NCI-H2081 treated with DMSO at 0.1 percent for 48 hours (cell line): ENCODE measurements at places on chromosomes 7 and 10.

DNA sequence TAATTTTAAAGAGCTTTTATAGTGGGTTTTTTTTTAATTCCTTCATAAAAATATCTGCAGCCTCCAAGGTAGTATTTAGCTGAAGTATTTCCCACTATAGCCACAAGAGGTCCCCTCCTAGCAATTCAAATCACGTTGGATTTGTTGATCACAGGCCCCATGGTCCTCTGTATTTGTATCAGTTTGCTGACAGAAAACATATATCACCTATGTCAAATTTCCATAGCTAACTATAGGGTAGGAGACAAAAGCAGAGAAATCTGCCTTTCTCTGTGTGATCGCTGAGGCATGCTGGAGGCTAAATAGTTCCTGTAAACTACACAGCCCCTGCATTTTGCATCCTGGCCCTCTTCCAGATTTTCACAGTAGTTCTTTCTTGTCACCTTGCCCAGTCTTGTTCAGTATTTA is 1.7 kb upstream of the CTNNA3 start:
- DNase-seq, result peak; percentile 54

- no peak for DNase-seq
Measured at GRCh38 chr7:31910191-31910590, 160.0 kb downstream of the PDE1C start.

DNA sequence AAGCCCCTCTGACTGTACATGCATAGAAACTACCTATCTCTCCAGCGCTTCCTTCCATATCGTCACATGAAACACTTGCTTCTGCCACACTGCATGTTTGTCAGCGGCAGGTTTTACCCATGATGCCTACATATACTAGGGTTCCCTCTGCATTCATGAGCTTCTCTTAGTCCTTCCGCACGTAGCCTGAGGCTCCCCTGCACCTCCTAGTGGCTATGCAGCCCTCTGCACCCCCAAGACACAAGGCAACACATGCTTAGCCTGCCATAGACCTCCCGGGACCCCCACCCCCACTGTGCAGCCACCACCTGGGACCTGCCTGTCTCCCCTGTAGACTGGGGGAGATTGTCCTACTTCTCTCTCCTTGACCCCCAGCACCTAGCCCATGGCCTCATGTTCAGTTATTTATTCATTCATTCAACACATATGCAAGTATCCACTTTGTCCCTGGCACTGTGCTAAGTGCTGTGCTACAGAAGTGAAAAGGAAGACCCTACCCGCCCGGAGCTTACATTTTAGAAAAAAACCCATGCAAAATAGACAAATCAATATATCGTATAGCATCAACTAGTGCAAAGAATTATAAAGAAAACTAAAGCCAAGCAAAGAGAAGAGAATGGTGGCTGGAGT is 23.5 kb downstream of the TMEM273 start:
- no peak for DNase-seq

GRCh38 chr7:30062587-30062986 is 34.4 kb downstream of the PLEKHA8 start:
- DNase-seq, result no peak

DNA sequence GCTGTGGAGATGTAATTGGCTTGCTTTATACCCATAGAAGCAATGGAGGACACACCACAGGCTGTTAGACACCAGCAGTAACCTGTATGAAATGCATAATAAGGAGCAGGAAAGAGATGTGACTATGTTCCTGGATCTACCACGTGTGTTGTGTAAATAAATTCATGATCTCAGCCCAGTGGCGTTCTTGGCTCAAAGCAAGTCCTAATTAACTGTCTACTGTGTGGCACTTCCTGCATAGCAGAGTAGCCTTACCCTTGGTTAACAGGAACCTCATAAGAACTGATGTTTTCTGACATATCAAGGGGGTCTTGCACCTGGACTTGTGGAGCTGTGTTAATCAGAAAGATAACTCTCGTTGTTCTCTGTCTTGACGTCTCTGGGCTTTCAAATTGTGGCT is 25.7 kb upstream of the FAM180A start:
- DNase-seq, result peak; percentile 95

GRCh38 chr7:157096286-157097055 is 42.3 kb upstream of the UBE3C start:
- no peak for DNase-seq

- no peak for DNase-seq
Measured at GRCh38 chr10:104516986-104517385, 124.1 kb upstream of the SORCS3 start.

DNA sequence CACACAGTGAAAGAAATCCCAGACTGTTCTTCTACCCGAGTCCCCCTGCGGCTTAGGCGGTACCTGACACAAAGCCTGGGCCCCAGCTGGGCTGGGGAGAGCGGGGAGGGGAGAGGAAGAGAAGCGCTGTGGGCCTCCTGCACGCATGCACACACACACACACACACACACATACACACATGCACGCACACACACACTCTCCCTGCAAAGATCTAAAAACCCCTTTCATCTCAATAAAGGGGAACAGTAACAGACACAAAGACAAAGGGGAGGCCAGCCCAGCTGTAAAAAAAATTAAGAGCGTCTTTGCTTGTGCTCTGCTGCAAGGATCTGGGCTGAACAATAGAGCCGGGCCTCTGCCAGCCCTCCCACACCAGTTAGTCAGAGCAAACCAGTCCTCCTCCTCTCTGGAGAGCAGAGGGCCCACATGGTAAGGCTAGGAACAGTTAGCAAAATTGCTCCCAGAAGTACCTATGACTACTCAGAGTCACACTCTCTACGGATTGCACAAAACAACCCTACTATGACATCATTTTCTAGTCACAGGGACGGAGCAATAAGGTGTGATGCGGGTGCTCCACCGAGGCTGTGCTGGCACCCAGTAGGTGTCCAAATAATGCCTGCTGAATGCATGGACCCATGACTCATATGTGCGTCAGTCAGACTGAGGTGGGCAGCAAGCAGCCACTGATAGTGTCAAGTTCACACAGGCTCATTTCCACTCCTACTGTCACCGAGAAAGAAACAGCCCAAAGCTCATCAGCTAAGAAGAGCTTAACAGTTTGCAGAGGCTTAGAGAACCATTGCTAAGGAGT is 9.2 kb downstream of the ITPRIP start:
- no peak for DNase-seq

GRCh38 chr10:4587466-4587865 is 238.5 kb upstream of the AKR1E2 start:
- DNase-seq, result no peak

DNA sequence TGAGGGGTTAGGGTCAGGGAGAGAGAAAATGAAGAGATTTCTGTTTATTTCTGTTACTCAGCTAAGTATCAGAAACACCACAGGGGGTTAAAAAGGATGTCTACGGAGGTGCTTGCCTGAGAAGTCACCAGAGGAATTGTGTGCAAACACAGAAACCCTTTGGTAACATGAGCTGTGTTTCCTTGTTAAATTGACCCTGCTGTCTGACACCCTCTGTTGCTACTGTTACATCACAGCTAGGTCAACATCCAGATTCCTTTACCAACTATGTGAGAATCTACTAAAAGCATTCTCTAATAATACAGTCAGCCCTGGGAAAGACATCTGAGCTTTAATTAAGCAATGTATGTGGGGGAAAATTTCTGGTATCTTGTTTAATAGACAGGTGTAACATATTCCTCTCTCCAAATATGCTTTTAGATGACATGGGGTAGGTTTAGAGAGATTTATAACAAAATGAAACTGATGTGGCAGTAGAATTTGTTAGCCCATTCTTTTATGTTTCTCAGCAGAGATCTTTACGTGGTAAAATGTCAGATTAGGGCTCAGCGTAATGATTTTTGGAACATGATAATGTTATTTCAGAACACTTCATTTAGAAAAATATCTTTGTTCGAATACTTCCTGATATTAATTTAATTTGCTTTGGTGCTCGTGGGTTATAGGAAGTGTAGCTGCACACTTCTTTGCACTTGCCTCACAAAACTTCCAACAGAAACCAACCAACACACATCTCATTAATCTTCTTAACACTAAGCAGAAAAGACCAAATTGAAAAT is 168.0 kb upstream of the AHR start:
- DNase-seq, result no peak

DNA sequence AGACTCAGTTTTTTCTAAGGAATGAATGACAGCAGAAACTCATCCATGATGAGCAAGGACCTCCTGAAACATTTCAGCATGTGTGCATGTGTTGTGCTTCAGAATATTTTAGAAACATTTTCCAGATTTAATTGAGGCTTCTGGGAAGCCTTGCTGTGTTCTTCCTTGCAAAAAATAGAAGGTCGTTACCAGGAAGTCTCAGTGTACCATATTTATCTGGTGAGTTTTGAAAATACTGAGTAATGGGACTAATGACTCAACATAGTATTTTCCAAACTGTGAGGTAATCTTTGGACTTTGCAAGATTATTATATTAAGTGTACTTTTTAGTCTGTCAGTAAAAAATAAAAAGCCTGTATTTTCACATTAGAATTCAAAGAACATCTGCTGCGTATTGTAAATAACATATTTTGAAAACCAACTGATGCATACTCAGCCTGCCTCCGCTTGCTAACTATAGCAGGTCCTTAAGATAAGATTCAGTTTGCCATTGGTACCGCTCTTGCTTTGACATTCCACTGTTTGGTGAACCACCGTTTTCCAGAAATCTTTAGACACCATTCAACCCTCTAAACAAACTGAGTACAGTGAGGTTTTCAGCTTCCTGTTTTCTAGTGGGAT is 739.6 kb upstream of the GALNT17 start:
- DNase-seq, result no peak

GRCh38 chr10:124606822-124607221 is 137.4 kb downstream of the FAM53B start:
- no peak for DNase-seq

DNA sequence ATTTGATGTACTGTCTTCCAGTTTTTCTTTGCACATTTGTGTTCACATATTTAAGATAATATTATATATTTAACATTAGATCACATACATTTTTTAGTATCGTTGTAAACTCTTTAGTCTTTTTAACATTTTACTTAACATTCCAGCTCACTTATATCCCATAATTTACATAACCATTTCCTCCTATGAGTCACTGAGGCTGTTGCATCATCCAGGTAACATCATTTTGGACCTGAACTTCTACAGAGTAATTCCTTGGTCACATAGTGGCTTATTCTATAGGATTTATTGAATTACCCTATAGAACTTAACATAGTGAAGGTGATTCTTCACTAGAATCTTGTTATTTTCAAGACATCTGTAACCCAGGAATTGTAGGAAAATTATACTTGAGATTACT is 194.4 kb downstream of the POU6F2 start:
- no peak for DNase-seq

- DNase-seq, result no peak
Measured at GRCh38 chr7:75920431-75921161, 5.6 kb downstream of the POR start.

DNA sequence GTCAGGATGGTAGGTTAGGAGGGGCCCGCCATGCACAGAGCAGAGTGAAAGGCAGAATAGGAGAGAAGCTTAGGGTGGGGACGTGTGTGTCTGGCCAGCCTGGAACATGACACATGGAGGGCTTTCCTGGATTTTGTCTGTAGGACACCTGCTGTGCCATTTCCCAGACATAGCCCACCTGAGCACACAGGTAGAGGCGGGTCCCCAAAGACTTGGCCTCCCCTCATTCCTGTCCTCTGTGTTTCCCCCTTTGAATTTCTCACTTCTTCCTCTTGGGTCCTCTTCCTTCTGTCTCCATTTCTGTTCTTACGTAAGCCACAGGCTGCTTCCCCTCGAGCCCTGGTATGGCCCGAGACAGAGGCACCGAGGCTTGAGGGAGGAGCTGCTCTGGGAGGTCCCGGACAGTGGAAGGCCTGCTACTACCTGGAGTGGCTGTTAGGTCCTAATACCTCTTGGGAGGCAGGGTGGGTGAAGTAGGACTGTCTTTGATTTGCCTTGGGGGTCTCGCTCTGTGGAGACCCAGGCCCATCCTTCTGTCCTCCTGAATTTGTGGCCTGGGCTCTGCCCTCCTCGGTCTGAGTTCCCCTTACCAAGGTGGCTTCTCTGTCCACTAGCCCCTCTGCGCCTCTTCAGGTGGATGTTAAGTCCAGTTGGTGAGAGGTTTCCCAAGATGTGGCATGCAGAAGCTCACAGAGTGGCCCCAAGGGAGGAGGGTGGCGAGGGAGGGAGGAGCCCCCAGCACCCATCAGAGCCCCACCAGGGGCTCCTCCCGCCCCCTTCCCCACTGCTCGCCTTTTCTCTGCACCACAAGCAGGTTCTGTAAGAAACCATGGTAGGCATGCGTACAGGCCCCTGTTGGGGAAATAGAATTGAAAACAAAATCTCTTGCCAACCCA is 5.5 kb downstream of the ZNF775 start:
- DNase-seq, result no peak

GRCh38 chr7:15158141-15158810 is 255.7 kb upstream of the DGKB start:
- DNase-seq, result no peak

DNA sequence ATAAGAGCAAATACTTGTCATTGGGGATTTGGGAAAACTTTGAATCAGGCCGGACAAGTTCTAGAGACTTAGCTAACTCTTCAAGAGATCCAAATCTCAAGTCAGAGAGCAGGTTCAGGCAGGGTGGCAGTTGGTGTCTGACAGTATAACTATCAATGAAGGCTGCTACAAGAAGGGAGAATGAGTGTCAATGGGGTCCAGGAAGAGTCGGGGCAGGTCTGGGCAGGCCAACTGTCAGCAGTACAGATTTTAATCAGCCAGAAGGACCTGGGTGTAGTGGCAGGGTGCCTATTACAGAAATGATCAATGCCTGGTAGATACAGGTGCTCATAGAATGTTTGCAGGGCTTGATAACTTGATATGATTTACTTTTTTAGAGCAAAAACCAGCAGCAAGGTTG is 751.1 kb downstream of the GRM8 start:
- no peak for DNase-seq

DNA sequence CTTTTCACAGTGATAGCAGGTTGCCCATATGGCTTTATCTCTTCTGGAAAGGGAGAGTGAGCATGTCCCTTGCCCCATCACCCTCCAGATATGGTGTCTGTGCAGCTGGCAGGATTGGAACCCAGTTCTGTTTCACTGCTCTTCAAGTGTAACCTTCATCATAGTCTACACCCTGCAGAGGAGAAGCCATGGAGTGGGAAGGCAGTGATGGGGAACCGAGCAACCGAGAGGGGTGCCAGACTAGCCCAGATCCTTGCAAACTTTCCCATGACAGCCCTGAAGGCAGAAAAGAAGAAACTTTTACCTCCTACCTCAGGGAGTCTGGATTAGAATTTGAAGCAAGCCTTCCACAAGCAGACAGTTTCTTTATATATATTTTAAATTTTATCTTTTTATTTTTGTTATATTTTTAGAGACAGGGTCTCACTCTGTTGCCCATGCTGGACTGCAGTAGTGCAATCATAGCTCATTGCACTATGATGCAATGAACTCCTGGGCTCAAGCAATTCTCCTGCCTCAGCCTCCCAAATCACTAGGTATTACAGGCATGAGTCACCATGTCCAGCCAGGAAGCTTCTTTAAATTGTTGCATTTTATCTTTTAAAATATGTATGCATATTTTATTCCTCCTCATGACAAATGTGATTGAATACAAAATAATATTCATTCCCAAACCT is 133.3 kb downstream of the KCNMA1 start:
- DNase-seq, result no peak

DNA sequence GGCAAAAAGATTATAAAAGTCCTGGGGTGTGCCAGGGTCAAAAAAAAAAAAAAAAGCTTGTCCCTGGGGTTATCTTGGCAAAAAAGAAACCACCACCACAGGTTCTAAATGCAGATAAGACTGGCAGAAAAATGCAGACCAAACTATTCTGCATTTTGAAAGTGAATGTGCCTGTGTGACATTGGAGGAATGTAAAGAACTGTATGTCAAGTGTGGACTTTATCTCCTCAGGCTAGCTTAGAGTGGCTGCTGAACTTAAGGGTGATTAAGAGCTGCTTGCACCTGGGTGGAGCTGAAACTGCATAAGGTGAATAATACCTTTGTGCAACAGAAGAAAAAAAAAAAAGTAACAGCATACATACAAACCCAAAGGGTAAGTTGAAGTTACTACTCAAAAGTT is 1.3 kb upstream of the NAPEPLD start:
- DNase-seq, result no peak
